ENCODE measurements at places on chromosomes 2 and 18.

DNA sequence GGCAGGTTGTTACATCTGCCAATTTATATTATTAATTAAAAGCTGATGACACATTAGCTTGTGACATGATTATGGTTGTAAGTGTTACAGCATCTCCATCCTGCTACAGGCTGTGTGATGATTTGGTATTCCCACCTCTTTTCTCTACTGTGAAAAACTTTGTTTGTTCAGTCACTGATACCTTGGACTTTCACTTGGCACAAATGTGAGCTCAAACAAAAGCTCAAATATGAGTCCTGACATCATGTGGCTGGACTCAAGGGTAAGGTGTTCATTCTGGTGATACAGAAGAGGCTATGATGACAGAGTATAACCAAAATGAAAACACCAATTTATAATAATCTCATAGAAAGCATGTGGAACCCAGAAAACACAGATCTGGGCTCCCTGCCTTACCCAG, 11.4 kb upstream of the IL36A start:
- DNase-seq, result no peak

DNA sequence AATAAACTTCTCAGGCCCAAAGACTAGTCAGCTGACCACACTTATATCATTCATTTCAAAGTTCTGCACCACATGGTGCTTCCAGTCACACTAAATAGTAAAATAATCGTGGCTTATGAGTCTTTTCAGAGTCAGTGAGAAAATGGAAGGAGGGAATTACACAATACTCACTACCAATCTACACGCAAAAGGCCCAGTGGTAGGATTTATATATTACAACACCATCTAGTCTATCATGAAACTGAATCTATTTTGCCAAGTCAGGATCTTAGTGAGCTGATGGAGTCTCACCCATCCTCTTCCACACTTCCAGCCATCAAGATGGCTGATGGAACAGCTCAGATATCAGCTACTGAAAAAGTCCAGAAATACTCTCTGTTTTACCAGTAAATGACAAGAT, 21.9 kb downstream of the INO80D start:
- DNase-seq, result no peak

- DNase-seq, result no peak
These were observed 46.8 kb downstream of the ZC3H15 start for GRCh38 chr2:186532891-186533290.

- no peak for DNase-seq
These were observed 680 bp downstream of the ATP5F1A start for GRCh38 chr18:46097431-46097800.

DNA sequence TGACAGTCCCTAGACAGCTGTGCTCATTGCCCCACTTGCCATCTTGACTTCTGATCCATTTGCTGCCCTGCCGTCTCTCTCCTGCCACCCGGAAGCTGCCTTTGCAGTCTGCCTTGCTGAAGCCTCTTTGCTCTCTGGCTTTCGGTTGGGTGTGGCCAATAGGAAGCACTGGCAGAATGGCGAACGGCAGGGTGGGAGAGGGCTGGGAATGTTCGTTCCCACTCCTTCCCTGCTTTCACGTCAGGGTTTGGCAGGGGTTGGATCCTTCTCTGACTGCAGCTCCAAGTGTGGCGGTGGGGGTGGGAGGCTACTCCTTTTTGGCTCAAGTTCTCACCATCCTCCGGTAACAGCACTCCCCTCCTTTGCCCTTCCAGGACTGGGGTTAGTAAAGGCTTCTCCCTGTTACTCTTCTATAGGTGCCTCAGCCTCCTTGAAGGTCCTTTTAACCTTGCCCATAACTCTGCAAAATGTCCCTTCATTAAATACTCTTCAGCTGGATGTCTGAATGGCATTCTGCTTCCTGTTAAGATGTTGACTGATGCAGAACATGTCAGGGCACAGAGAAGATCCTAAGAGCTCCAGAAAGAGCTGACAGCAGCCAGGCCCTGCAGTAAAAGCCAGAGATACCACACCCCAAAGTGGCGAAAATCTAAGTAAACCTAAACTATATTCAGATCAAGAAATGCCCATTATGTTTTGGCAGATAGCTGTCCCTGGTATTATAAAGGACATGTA, 299.7 kb downstream of the CDCA7 start:
- no peak for DNase-seq

DNA sequence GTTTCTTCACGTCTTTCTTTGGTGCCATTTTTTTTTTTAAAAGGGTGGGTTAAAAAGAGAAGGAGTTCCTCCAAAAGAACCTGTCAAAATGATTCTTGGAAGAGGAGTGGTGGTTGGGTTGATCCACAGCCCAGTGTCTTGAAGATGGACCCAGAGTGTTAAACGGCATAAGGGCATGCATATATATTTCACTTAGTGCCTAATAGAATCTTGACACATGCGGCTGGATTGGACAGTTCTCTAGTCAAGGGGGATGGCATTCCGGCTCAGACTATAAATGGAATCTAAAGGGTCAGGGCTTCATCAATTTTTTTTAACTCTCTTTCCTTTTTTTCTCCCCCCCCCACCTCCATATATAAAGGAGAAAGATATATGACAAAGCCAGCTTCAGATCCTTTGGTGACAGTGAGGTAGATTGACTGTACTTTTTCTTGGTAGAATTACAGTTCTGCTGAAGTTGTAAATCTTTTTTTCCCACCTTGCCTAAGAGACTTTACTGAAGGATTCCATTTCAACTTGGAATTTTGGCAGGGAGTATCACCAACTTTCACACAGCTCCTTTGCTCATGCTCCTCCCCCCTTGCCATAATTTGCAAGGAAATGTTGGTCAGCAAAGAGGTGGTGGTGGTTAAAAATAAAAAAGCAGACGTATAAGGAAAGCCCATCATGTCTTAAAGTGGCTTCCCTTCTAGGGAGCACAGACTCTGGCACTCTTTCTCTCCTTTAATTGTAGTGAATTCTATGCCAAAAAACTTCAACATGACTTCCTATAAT, at the start of gene MYL1:
MYL1 (minus strand) TSS at position 160 of the 774 bp plus-strand sequence; CDS start at position 28, 132 bp downstream.
- DNase-seq, result no peak

- no peak for DNase-seq
These were observed 13.5 kb upstream of the IGFBP2 start for GRCh38 chr2:216619411-216620393.

DNA sequence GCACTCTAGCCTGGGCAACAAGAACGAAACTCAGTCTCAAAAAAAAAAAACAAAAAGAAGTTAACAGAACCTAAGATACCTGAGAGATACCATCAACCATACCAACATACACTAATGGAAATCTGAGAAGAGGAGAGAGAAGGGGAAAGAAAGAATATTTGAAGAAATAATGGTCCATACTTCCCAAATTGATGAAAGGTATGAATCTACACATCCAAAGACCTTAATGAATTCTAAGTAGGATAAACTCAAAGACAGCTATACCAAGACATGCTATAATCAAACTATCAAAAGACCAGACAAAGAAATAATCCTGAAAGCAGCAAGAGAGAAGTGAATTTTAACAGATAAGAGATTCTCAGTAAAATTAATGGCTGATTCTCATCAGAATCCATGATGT, 109.6 kb downstream of the TRABD2A start:
- no peak for DNase-seq

GRCh38 chr2:12990523-12990922, 273.8 kb downstream of the TRIB2 start:
- no peak for DNase-seq

DNA sequence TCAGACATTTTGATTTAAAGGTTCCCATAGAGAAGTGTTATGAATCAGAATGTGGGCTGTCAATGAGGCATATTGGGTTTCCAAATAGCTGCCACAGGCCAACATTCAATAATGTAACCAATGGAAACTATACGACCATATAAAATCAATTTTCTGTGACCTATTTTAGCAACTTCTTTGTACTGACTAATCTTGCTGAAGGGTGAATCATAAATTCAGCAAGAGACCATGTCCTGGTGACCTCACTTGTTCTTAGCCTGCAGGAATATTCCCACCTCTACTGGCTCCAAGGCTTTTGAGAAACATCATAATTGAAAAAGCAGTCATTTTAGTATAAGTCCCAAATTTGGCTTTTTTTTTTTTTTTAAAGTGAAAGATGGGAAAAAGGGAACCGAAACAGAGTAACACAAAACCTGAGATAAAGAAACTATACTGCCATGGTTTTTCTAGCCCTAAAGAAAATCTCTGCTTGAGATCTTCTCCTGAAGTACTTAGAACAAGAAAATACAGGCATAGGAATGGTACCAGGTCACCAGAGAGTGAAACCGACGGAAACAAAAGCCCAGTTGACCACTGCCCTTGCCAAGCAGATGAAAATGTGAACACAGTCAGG, 32.1 kb downstream of the PLEKHM3 start:
- no peak for DNase-seq

- DNase-seq, result no peak
These were observed 45.3 kb downstream of the ACOXL start for GRCh38 chr2:110777531-110778311.

- DNase-seq, result no peak
These were observed 72.5 kb downstream of the VAPA start for GRCh38 chr18:9986156-9986930.

DNA sequence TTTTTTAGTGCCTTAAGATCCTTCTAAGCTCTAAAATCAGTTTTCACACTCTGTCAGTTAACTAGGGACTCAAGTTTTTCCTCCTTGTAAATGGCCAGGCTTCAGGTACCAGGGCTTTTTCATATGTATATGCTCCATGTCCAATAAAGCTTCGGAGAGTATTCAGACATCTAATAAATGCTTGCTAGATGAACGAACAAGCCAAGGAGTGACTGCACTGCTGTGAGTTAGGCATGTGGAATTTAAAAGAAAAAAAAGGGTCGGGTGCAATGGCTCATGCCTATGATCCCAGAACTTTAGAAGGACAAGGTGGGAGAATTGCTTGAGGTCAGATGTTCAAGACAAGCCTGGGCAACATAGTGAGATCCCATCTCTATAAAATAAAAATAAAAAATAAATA, 81.9 kb downstream of the CDH2 start:
- no peak for DNase-seq

DNA sequence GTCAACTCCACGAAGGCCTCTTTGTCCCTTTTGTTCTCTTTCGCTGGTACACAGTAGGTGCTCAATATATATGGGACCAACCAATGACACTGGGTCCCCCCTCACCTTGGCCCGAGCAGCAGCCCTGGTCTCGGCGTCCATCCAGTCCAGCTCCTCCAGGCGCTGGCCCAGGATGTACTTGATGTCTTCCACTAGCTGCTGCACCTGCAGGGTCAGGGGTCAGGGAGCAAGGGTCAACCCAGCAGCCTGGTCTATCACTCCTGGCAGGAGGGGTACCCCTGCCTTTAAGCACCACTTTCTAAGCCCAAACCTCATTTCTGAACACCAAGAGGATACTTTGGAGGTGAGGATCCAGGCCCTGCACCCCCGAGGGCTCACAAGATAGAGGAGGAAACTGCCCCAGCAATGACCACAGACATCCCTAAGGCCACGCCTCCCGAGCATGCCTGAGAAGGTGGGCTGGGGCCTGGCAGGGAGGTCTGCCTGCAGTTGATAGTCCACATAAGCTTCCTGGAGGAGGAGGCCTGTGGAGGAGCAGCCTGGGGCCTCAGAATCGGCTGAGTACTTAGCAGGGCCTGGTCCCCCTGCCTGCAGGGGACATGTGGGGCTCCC, 4.2 kb downstream of the ECEL1 start:
- no peak for DNase-seq

DNA sequence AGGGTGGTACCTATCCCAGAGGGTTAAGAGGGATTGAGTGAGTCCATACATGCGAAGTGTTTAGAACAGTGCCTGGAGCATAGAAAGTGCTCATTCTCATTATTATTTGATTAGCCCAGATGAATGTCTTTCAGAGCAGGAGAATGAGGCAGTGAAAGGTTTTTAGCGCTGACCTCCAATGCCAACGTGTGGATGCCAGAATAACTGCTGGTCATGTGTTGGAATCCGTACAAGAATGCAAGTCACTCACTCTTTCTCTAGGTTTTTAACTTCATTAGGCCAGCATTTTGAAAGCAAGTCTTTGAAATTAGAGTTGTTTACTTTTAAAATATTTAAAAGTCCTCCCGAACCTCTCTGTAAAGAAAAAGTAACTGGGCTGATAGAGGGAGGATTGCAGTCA, 374.2 kb downstream of the EN1 start:
- DNase-seq, result no peak

DNA sequence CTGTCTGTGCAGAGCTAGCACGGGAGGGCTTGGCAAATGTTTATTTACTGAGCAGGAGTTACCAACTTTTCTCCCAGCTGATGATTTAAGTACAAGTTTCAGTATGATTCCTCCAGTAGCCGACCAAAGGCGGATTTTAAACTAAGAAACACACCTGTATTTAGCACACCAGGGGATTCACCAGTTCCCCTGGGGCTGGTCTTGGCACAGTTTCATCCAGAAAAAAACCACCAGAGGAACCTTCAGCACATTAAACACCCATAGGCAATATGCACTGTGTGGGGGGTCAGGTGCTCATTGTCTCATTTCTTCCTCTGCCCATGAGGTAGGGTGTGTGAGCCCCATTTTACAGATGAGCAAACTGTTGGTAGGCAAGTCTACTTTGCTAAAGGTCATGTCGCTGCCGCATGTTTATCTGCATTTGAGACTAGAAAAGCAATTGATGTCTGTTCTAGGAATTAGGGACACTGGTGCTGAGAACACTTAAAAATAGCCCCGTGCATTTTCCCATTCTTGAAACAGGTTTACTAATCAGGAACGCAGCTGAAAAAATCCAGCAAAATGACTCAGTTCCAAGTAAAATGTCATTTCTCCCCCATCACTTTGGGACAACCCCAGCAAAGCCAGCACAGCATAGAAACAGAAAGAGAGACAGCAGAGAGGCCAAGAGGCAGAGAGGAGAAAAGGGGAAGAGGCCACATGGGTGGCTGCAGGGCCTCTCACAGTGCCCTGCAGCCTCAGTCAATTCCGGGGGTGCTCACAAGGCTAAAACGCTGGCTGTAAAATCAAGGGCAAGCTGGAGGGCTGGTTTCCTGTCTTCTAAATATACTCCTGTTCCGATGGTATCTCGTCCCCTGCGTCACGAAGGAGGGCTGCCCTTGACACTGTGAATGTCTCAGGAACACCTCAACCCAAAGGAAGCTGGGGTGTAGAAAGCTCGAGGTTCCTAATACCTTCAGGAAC, 166.8 kb upstream of the ID2 start:
- no peak for DNase-seq

GRCh38 chr2:84435345-84436025, 23.6 kb downstream of the SUCLG1 start:
- DNase-seq, result no peak

DNA sequence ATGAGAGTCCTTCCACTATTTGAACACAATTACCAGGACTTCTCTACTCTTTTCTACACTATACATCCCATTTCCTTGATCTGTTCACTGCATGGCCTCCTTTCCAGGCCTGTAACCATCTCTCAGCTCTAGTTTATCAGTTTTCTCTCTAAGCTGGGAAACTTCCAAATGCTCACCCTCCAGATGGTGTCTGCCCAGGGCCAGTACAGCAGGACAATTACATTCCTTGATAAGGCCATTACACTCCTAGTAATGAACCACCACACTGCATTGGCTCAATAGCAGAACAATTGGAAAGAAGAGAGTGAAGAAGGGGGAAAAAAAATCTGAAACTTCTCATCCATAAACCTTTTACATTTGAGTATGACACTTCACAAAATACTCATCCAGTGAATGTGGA, 359.1 kb downstream of the ALK start:
- no peak for DNase-seq

GRCh38 chr2:144159240-144159639, 360.7 kb downstream of the ZEB2 start:
- no peak for DNase-seq

Data from sciatic nerve (tissue), 2 donors.